ENCODE measurements at places on chromosomes 3 and 15.

GRCh38 chr3:184168363-184169120, 6.1 kb upstream of the AP2M1 start:
- no peak for DNase-seq

DNA sequence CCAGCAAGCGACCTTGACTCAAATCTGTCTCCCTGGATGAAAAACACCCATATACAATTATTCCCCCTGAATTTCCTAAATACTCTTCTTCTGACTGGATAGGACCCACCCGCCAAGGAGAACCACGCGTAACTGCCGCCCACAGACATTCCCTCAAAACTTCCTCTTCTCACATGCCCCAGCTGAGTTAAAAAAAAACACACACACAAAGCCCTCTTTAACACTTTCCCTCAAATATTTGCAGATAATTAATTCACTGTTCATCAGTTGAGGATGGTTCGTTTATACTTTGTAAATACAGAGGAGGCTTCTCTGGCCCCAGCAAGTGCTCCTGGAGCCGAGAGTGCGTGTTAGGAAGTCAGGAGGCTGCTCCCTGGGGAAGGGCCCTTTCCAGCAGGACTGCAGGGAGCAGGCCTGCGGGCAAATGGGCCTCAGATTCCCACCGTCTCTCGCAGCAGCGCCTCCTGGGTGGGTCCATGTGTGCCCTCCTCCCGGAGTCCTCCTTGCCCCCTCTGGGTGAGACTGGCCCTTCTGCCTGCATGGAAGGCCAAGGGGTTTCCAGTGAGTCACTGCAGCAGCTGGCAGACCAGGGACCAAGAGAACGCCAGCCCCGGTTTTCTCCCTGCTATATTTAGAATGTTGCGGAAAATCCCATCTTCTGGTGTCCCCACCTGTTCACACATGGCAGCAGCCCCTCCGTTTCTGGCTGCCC, 46.8 kb downstream of the MGLL start:
- DNase-seq, result peak; percentile 34

GRCh38 chr15:72421484-72421883, 23.4 kb downstream of the TMEM202 start:
- DNase-seq, result no peak

- DNase-seq, result no peak
These were observed 21.9 kb downstream of the C3orf62 start for GRCh38 chr3:49255112-49255511.

GRCh38 chr3:10378246-10378645, 57.3 kb upstream of the SEC13 start:
- DNase-seq, result no peak

GRCh38 chr3:177335728-177336127, 138.4 kb upstream of the TBL1XR1 start:
- DNase-seq, result no peak

- no peak for DNase-seq
These were observed 50.3 kb downstream of the SHQ1 start for GRCh38 chr3:72797773-72798543.

DNA sequence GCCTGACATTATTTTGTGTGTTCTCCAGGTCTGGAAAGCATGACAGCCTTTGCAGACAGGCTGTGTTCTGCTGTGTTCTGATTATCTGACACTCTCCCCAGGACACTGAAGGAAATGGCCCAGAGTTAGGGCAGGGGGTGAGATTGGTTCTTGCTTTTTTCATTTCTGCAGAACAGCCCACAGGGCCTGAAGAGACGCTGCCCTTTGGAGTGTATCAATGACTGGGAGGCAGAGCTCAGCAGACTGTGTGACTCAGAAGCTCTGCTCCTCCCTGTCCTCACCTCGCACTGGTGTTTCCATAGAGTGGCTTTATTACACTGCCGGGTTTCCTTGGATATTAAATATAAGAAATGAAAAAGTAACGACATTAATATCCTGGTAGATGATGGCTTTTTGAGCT, 523.6 kb downstream of the NTRK3 start:
- no peak for DNase-seq

GRCh38 chr3:28328188-28329151, 20.1 kb upstream of the ZCWPW2 start:
- no peak for DNase-seq

GRCh38 chr15:95958382-95958781, 372.1 kb upstream of the NR2F2 start:
- DNase-seq, result no peak

- no peak for DNase-seq
These were observed 302.1 kb upstream of the MME start for GRCh38 chr3:154778057-154778456.

- no peak for DNase-seq
These were observed at the start of gene CAV3 for GRCh38 chr3:8733332-8734094. Gene CAV3, plus strand, starts transcription at chr3:8733802. Its CDS starts 75 bp downstream, at chr3:8733877.

- no peak for DNase-seq
These were observed 82.8 kb downstream of the SEC22A start for GRCh38 chr3:123284399-123285010.

Data from fibroblast of skin of left quadriceps (primary cell).